ENCODE measurements at places on chromosomes 12 and 14.

DNA sequence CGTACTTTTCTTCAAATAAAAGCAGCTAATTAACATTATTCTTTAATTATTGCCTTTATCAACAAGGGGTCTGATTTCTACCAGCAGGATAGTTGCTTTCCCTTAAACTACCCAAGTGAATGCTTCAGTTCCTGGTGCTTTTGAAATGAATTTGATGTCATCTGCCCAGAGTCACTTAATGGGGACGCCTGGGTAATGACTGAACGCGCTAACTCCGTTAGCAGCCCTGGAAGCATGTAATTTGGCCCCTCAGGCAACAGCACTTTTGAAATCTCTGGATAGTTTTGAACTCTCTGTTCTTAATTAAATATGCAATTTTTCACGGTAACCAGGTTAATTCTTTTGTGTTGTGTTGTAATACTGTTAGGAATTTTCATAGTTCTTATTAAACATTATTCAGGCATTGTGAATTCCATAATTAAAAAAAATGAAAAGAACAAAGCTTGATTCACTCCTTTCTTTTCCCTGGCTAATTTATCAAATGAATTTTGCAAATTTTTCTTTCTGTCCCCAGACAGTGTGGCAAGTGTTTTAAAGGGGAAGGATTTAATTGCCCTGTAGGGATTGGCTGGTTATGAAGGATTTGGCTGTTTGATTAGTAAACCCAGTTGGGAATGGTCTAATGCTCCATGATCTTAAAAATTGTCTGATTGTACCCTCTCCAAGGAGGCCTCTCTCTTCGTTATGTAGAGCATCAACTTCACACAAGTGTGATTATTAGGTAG lies 137.5 kb upstream of the MYL2 start:
- no peak for DNase-seq
- no peaks in the 10 kb centered on the region for H3K4me1 ChIP-seq
- H3K36me3 ChIP-seq, result no peaks in the 10 kb centered on the region
- no peak overlapping the region for H3K4me3 ChIP-seq
- no peaks in the 10 kb centered on the region for H3K27me3 ChIP-seq

- no peak overlapping the region for H3K27ac ChIP-seq
- H3K4me3 ChIP-seq, result no peak overlapping the region
- no peak for DNase-seq
- H3K4me1 ChIP-seq, result no peaks in the 10 kb centered on the region
- H3K36me3 ChIP-seq, result no peaks in the 10 kb centered on the region
- no peaks in the 10 kb centered on the region for H3K27me3 ChIP-seq
Measured at GRCh38 chr12:24759155-24759554, 189.7 kb downstream of the BCAT1 start.

- H3K36me3 ChIP-seq, result no peaks in the 10 kb centered on the region
- H3K4me3 ChIP-seq, result no peak overlapping the region
- no peaks in the 10 kb centered on the region for H3K4me1 ChIP-seq
- no peak overlapping the region for H3K27ac ChIP-seq
Measured at GRCh38 chr14:26004342-26004741, 593.5 kb downstream of the NOVA1 start.

DNA sequence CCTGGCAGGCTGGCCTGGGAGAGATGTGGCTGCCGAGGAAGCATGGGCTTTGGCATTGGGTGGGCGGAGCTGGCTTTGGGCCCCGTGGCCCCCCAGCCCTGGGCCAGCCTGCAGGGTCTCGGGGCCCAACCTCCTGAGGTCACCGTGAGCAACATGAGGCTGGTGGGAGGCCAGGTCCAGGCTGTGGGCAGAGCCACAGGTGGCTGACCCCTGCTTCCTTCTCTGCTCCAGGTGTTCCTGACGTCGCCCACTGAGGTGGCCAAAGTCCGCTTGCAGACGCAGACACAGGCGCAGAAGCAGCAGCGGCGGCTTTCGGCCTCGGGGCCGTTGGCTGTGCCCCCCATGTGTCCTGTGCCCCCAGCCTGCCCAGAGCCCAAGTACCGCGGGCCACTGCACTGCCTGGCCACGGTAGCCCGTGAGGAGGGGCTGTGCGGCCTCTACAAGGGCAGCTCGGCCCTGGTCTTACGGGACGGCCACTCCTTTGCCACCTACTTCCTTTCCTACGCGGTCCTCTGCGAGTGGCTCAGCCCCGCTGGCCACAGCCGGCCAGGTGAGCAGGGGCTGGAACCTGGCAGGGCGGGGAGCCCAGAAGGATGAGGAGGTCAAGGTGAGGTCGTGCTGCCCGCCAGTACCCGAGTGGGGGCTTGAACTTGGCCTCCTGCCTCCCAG lies 5.5 kb downstream of the SLC25A47 start:
- no peak overlapping the region for H3K27ac ChIP-seq
- no peak for DNase-seq
- no peaks in the 10 kb centered on the region for H3K4me1 ChIP-seq
- H3K4me3 ChIP-seq, result no peak overlapping the region

DNA sequence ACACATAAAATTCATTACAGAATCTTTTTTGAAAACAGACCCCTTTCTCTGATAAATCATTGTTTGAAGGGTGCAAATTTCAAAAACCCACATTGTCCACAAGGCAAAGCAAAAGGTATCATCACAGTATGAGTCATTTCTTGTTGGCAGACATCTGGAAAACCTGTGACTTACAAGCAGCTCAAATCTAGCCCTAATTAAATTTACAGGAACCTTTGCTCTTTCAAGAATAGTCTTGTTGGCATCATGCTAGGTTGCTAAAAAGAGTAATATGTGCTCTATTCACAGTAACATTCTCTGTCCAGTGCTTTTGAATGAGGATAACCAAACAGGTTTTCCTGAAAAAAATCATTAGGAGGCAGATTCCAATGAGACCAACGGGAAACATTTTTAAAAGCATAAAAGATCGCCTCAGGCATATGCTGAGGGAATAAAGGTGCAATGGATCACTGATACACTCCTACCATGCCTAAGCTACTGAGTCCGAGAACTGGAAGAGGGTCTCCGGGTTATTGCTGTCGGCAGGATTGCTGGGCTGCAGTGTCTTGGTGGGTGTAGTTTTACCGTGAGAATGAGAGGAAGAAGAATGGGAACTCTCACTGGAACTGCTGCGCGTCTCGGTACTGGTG lies 55.5 kb upstream of the TTC7B start:
- peak overlapping the region; percentile 61 for H3K27ac ChIP-seq
- H3K36me3 ChIP-seq, result peaks cover 8% of the 10 kb centered on the region
- no peak overlapping the region for H3K4me3 ChIP-seq
- no peaks in the 10 kb centered on the region for H3K27me3 ChIP-seq

- no peaks in the 10 kb centered on the region for H3K4me1 ChIP-seq
- DNase-seq, result no peak
- no peaks in the 10 kb centered on the region for H3K27me3 ChIP-seq
- H3K27ac ChIP-seq, result no peak overlapping the region
- H3K36me3 ChIP-seq, result peaks cover 61% of the 10 kb centered on the region
- H3K4me3 ChIP-seq, result no peak overlapping the region
Measured at GRCh38 chr14:52776816-52777215, 14.6 kb downstream of the GNPNAT1 start.

GRCh38 chr14:87468531-87468930 lies 524.5 kb downstream of the GALC start:
- no peaks in the 10 kb centered on the region for H3K4me1 ChIP-seq
- no peak for DNase-seq
- H3K27me3 ChIP-seq, result no peaks in the 10 kb centered on the region
- H3K4me3 ChIP-seq, result no peak overlapping the region
- no peaks in the 10 kb centered on the region for H3K36me3 ChIP-seq

DNA sequence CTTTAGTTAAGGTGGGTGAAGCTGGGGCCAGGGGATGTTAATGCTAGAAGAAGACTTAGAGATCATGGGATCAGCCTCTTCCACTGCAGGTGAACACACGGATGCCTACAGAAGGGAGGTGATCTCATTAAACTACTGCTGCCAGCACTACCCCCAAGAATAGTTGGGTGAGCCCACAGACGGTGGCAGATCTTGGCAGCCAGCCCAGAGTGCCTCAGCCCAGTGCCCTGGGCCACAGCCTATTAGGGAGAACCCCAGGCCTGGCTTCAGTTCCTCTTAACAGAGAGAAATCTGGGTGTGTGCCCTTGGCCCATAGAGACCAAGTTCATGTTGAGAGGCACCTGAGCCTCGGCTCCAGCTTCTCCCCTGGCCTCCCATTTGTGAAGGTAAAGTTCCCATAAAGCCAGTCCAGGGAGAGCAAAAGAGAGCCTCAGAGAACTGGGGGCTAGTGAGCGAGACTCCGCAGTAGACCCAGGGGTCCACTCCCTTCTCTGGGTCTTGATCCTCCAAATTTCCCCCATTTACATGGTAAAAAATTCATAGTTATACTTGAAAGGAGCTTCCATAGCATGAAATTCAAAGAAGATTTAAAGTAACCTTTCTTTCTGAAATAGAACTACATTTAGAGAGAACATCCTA lies 125.0 kb upstream of the CCND2 start:
- DNase-seq, result peak; percentile 69
- H3K27me3 ChIP-seq, result no peaks in the 10 kb centered on the region
- H3K36me3 ChIP-seq, result no peaks in the 10 kb centered on the region
- no peak overlapping the region for H3K4me3 ChIP-seq

DNA sequence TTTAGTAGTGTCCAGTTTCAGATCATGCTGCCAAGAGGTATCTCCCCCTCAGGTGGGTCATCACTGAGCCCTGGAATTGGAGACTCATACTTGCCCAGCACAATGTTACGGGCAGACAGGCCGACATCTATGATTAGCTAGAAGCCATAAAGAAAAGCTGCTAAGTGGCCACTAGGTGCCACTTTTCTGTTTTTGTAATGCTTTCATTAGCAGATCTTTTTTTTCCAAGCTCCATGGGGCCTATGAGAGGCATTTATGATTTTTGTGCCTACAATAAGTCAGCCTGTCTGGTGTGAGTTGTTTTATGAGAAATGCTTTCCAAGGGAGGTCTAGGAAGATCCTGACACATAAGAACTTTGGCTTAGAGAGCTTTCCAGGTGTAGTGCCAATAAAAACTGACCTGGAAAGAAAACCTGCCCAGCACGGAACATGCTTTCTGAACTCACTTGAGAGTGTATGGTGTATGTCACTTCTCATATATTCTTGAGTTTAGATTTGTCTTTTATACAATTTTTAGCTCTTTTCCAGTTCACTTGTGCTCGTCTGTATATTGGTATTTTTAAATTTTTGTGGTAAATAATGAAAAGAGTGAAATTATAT lies 21.8 kb upstream of the SMCO2 start:
- H3K4me1 ChIP-seq, result no peaks in the 10 kb centered on the region
- DNase-seq, result no peak

DNA sequence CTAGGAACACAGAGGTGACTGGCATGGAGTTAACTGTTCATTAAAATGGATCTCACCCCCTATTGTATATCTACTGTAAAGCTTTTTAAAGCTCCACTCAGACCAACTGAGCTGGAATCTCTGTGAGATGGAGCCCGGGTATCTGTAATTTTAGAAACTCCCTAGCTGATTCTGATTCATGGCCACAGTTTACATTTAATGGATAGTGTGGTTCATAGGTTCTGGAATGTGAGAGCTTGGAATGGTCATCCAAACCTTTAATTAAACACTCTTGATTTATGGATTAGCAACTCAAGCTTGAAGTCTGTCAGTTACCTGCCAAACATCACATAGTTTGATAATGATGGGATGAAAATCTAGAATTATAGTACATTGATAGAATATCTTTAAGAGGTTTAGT lies 183.8 kb downstream of the SLC25A21 start:
- no peaks in the 10 kb centered on the region for H3K36me3 ChIP-seq
- no peak overlapping the region for H3K4me3 ChIP-seq
- H3K27ac ChIP-seq, result no peak overlapping the region
- no peak for DNase-seq

DNA sequence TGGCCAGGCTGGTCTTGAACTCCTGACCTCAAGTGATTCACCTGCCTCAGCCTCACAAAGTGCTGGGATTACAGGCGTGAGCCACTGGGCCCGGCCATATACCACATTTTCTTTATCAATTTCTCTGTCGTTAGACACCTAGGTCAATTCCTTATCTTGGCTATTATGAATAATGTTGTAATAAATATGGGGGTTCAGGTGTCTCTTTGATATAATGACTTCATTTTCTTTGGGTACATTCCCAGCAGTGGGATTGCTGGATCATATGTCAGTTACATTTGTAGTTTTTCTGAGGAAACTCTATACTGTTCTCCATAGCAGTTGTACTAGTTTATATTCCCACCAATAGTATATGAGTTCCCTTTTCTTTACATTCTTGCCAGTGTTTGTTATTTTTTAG lies 67.8 kb upstream of the DDHD1 start:
- no peak for DNase-seq
- no peak overlapping the region for H3K27ac ChIP-seq
- H3K36me3 ChIP-seq, result no peaks in the 10 kb centered on the region
- H3K4me3 ChIP-seq, result no peak overlapping the region

- H3K27me3 ChIP-seq, result no peaks in the 10 kb centered on the region
- no peak for DNase-seq
- H3K27ac ChIP-seq, result no peak overlapping the region
- H3K4me3 ChIP-seq, result no peak overlapping the region
- H3K36me3 ChIP-seq, result no peaks in the 10 kb centered on the region
- no peaks in the 10 kb centered on the region for H3K4me1 ChIP-seq
Measured at GRCh38 chr14:37369425-37369824, 171.7 kb downstream of the MIPOL1 start.

- peaks cover 9% of the 10 kb centered on the region for H3K36me3 ChIP-seq
- no peak overlapping the region for H3K4me3 ChIP-seq
- H3K4me1 ChIP-seq, result peaks cover 27% of the 10 kb centered on the region
Measured at GRCh38 chr14:90299408-90299807, 32.3 kb downstream of the NRDE2 start.

GRCh38 chr14:105041841-105042765 lies 21.2 kb upstream of the CDCA4 start:
- H3K36me3 ChIP-seq, result no peaks in the 10 kb centered on the region
- DNase-seq, result no peak
- peaks cover 2% of the 10 kb centered on the region for H3K27me3 ChIP-seq
- H3K4me3 ChIP-seq, result no peak overlapping the region

GRCh38 chr12:50231346-50231745 lies 52.0 kb downstream of the LIMA1 start:
- H3K36me3 ChIP-seq, result no peaks in the 10 kb centered on the region
- no peaks in the 10 kb centered on the region for H3K27me3 ChIP-seq
- no peaks in the 10 kb centered on the region for H3K4me1 ChIP-seq
- H3K4me3 ChIP-seq, result no peak overlapping the region

DNA sequence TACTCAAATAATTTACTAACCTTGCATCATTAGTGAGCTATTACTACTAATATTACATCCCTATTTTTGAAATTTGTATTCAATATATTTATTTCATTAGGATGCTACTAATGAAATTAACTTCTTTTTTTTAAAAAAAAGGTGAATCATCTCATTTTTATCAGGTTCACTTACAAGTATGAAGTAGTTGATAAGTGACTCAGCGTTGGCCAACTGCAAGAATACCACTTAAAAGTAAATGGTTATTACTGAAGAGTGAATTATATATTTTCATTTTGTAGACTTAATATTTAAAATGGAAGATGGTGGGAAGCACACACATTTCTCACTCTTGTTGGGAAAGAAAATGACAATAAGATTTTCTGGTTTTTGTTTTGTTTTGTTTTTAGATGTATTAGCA lies 19.6 kb downstream of the OR4N2 start:
- no peaks in the 10 kb centered on the region for H3K27me3 ChIP-seq
- H3K36me3 ChIP-seq, result no peaks in the 10 kb centered on the region
- DNase-seq, result no peak
